ENCODE measurements at places on chromosomes 5 and 9.

GRCh38 chr9:38226491-38226951 lies 157.5 kb upstream of the SHB start:
- DNase-seq: no peak

DNA sequence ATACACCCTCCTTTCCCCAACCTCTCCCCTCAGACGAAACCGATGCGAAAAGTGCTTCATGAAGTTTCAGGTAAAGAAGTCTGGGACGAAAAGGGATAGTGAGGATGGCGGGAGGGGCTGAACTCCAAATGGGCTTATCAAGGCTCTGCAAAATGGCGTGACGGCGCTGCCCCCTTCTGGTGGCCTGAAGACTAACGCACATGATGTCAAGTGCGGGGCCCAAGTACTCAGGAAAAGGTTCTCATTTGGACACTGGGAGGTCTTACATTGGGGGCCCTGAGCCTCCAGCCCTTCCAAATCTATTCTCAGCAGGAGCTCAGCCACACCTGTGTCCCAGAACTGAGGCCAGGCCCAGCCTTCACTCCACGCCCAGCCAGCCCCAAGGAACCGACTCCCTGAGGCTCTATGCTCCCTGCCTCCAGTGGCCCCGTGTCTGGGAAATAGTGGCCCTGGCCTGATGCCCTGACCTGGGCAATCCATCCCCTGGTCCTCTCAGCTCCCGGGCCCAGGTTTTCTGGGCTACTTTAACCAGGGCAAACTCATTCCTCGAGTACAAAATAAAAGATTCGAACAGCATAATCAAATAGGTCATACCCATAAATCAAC lies 119.9 kb downstream of the KCNIP1 start:
- no peak for DNase-seq

GRCh38 chr9:8694983-8695588 lies 895.5 kb upstream of the DMAC1 start:
- no peak for DNase-seq

- no peak for DNase-seq
These were observed 145.5 kb upstream of the PCA3 start for GRCh38 chr9:76618762-76619161.

DNA sequence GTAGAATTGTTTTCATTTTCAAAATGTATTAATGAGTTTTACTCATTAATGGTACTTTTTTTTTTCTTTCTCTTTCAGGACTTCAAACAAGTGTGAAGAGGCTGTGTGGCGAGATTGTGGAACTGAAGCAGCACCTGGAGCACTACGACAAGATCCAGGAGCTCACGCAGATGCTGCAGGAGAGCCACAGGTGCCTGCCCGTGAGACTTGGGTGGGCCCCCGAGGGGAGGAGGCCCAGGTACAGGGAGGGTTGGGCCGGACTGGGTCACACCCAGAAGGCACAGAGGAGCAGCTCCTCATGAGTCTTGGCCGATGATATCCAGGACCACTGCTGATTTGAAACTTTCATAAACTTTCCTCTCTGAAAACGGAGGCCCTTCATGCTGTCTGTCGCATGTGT lies 35.6 kb downstream of the CEP72 start:
- no peak for DNase-seq

DNA sequence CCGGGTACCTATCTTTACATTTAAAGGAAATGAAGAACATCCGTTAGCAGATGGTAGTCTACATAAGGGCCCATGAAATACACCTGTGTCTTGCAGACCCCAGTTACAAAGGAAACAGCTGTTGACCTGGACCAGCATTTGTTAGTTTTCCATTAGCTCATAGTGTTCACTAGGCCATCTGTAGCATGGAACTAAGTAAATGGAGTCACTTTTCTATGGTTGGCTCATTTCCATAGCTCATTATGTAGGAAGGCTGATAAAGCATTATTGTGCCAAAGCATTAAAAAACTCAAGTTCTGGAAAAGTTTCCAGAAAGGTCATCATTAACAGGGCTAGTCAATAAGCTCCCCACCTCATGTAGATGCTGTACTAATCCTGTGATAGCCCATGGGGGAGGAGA lies 62.1 kb downstream of the PCSK1 start:
- no peak for DNase-seq

- DNase-seq: no peak
These were observed 672.8 kb downstream of the ACTL7B start for GRCh38 chr9:108182950-108183381.

DNA sequence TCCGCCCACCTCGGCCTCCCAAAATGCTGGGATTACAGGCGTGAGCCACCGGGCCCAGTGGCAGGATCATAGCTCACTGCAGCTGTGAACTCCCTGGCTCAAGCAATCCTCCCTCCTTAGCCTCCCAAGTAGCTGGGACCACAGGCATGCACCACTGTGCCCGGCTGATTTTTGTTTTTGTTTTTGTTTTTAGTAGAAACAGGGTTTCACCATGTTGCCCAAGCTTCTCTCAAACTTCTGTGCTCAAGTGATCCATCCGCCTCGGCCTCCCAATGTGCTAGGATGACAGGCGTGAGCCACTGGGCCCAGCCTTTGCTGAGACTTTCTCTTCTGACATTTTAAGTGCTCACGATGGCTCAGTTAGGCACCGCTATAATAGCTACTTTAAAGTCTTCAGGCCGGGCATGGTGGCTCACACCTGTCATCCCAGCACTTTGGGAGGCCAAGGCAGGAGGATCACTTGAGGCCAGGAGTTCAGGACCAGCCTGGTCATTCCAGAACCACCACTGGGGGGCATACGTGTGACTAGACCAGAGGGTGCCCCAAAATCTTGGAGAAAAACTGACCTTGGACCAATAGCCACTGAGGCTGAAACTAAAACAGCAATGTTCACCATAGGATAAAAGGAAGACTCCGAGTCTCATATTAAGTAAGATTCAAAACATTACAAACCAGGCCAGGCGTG lies 3.1 kb upstream of the ENTPD8 start:
- no peak for DNase-seq

DNA sequence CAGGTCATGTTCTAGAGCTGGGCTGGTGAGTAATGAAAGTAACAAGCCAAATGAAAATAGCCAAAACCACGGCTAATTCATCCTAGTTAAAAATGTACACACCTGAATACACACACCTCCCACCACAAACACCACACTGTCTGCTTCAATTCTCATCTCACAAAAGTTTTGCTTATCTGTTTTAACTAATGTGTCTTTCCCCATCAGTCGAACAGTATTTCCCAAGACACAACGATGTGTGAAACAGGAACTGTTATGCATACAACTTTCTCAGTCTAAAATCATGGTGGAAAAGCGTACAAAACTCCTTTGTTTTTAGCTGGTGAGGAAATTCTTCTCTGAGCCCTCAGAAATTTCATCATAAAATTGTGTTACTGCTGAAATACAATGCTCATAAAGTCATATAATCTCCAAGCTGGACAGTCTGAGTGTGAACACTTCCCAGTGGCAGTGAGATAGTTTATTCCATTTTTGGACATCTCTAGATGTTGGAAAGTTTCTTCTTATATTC lies 242.4 kb downstream of the EFNA5 start:
- DNase-seq: no peak

GRCh38 chr5:98106116-98107031 lies 667.1 kb upstream of the RGMB start:
- DNase-seq: no peak

DNA sequence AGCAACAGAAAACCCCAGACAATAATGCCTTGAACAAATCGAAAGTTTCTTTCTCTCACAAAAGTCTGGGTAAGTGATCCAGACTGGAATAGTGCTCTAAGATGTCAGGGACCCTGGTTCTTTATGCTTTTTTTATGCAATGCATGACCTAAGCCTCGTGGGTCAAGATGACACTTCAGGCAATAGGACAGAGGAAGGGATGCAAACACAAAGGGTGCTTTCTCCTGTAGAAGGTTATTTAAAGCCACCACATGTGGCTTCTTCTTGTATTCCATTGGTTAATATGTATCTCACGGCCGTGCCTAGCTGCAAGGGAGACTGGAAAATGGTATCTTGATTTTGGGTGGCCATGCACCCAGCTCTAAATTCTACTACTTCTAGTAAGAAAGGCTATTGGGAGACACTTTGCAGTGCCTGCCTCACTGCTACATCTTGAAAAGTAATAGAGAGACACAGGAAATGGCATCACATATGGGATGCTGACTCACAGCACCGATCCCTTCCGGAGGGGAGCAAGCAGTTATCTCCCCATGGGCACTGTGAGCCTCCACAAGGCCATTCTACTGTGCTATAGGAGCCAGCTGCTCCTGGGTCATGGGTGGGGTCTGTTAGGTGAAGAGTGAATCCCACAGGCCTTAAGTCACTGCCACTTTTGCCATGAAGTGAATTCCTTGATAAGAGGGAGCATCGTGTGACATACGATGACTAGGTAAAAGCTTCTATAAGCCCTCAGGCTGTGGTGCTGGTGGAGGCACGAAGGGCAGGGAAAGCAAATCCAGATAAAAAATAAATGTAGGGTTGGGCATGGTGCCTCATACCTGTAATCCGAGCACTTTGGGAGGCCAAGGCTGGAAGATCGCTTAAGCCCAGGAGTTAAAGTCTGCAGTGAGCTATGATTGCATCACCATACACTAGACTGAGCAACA lies 32.5 kb upstream of the RAB14 start:
- no peak for DNase-seq

- DNase-seq: no peak
These were observed 2.2 kb downstream of the GAS1 start for GRCh38 chr9:86944796-86945727.

DNA sequence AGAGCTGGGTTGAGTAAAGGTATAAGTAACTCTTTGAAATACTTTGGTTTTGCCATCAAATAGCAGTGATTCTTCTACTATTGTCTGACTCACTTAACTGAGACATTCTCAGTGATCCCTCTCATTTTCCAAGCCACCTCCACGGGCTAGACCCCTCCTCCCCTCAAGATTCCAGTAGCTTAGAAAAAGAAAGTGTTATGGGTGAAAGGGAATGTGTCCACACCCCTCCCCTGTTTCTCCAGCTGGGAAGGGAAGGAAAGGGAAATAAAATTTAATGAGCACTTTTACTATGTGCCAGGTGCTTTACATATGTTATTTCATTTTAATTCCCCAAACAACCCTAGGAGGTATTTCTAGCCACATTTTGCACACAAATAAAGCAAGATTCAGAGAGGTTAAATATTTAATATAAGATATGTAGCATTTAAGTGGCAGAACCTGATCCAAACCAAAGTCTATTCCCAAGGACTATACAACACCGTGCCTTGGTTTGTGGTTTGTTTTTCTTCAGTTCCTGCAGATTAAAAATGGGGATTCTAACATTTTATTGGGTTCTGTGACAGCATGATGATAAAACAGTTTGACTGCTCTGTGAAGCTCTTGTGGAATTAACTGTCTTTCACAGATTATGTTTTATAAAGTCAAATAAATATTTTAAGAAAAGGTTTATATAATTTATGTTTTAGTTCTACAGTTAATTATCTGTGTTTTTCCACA lies 135.9 kb downstream of the ZSWIM6 start:
- no peak for DNase-seq

DNA sequence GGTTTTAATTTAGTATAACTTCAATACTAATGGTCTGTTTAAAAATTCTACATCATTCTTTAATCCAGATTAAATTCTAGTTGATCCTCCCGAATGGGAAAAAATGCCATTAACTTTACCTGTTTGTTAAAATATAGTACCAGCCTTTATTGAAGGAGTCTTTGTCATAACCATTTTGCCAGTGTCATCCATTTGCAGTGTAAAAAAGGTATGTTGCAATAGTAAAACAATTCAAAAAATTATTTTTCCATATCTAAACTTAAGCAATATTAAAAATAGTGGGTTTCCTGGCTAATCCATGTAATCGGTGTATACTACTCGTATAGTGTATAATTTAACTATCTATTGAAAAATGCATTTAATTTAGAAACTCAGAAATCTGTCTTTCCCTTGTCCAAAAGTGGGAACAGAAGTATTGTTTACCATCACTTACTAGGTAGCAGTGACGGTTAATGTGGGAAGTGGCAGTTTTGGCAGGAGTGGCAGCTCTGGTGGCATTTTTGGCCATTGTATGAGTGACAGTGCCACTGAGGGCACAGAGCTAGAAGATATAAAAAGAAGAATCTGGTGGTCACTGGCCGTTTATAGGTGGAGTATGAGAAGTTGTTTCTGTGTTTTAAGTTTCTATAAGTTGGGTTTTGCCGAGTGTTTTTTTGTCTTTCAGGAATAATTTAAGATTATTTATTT lies 1.9 kb downstream of the AP3S1 start:
- no peak for DNase-seq

GRCh38 chr9:121253821-121254501 lies 14.0 kb upstream of the GSN start:
- DNase-seq: no peak

DNA sequence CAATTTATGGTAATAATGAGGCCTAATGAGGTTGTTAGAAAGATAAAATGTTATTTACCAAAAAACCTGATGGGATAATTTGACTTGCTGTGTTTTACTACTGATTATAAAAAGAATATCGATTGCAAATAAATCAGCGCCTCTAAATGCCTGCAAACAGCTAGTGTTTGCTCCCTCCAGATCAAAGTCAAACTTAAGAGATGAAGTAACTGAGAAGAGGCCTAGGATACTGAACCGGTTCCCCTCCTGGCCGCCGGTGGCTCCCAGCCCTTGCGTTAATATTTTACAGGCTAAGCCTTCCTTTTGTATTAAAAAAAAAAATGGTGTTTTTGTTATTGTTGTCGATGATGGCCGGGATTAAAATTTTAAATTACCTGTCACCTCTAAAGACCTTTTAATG lies 2.6 kb downstream of the IRX1 start:
- no peak for DNase-seq

- no peak for DNase-seq
These were observed 43.2 kb downstream of the TMEM167A start for GRCh38 chr5:83034036-83034435.

DNA sequence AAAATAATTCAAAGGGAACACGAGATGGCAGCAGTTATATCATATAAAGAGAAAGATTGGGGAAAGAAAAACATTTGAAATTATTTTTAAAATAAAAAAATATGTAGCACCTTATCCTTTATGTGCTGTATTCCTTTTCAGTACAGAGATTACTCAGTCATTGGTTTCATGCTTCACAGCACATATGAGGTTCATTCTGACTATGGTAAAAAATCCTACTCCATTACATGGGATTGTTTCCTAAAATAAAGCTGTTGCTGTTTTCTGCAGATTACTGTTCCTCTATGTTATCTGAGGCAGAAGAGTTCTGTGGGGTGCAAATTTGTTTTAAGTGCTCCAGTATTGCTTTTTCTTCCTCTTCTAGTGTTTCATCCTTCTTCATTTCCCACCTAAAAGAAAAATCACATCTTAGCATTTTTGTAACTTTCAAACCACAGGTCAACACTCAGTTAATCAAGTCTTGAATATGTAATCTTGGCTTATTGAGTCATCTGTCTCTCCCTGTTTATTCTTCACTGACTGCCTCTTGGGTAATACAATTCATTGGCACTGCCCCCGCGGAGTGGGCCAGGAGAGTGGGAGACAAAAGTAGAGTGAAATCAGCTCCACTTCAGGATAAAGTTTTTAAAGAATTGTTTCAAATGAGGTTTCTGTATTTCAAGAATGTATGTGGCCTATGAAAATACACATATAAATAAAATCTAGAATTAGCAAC lies 412.5 kb upstream of the POU5F2 start:
- DNase-seq: no peak
